ENCODE measurements at places on chromosomes 3 and 15.

DNA sequence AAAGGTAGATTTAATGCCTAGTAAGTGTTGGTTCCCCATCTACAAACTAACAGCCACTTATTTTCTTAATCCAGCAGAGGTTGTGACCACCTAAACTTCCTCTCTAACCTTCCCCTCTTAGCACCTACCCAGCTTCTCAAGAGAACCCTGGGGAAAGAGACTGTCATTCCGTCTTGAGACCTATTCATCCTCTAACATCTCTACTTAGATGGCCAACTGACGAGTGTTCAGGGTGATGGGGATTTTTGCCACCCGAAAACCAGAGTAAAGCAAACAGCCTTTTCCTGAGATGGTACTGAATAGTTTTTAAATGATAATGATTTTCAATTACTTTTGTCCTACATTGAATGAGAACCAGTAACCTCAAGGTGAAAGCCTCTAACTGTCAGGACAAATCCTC, 9.3 kb upstream of the GBE1 start:
- no peak for DNase-seq

GRCh38 chr15:60751985-60752952, 273.3 kb upstream of the ICE2 start:
- no peak for DNase-seq

DNA sequence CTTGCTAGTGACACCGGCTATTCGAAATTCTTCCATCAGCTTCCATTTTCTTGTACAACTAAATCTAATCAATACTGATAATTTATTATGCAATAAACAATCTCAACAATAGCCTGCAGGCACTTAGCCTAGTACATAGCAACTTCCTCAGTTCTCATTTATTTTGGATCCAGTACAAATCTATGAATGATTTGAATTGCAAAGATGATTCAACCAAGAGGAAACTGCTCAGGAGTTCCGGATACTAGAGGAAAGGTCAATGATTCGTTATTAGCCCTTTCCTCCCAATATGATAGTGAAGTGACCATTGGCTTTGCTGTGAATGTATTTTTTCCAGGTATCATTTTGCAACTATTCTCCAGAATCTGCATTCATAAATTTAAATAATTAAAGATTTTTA, 827.0 kb downstream of the CADM2 start:
- no peak for DNase-seq

DNA sequence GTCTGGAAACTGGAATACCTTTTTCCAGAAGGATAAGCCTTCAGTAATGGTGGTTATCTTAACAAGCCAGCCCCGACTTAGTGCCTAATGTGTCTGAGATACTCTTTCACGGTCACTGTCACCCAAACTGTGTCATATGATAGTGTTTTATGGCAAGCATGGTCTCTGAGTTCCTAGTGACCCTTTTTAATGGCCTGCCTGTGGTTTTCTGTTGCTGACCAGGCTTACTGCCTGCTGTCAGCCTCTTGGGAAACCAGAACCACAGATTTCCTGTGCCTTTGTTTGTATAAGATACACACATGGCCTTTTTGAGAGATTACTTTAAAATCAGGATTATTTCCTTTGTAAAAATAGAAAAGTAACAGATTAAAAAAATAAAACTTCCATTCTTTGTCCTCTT, 22.4 kb downstream of the HPS3 start:
- no peak for DNase-seq

GRCh38 chr3:62665627-62666437, 209.4 kb downstream of the CADPS start:
- DNase-seq: no peak

- no peak for DNase-seq
Measured at GRCh38 chr3:139339219-139339906, 4.5 kb upstream of the MRPS22 start.

DNA sequence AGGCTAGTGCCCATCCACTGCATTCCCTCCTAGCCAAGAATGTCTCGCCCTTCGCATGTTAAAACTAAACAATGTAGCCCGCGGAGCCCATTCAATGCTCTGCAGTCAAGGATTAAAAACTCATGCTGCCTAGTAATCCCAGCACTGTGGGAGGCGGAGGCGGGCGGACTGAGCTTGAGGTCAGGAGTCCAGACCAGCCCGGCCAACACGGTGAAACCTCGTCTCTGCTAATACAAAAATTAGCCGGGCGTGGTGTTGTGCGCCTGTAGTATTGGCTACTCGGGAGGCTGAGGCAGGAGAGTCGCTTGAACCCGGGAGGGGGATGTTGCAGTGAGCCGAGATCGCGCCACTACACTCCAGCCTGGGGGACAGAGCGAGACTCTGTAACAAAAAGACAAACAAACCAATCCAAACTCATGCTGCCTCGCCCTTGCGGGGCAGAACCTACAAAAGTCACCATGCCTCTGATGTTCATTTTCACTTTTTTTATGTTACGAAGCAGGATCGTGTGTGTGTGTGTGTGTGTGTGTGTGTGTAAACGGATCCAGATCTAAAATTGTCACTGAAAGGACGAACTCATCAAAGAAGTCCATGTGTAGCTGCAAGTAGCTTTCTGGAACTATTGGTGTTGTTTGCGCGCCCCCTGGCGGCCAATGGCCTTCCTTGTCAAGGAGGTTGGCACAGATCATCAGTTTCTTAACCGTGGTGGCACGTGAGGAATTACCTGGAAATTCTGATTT, 54.8 kb upstream of the SPESP1 start:
- DNase-seq: peak; percentile 90

DNA sequence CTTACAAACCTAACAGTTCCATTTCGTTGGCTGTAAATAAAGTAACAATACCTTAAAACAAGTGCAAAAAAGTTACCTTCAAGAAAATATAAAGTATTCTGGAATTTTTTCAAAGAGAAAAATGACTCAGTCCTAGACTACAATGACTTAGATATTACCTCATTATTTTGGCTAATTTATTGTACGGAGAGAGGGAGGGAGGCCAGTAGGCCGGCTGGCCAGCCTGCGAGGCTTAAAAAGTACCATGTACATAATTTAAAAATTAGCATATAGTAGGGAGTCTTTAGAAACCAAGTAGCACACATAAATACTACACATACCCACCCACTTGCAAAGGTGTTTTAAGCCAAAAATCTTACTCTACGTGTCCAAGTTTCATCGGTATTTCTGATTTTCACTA, 41.9 kb upstream of the MAP4 start:
- no peak for DNase-seq

DNA sequence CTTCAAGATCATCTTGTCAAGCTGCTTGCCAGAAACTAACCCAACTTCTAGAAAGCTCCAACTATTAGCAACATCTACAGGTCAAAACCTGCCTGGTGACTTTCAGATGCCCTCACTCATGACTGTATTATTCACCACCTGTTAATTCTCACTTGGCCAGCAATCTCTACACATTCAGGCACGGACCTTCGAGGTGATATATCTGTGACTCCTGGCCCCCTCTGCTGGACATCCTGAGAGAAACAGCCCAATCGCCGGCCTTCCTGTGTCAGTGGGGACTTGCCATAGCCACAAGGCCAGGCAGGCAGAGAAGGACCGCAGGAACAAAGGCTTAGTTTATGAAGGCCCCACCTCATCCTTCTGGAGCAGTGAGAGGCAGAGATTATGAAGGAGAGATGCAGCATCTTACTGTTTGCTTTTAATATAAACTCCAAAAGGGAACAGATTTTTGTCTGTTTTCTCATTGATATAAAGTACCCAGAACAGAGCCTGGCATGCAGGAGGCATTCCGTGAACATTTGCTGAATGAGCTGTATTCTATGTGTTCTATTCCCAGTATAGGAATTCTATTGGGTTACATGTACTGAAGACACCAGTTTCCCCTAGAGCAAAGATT, 24.4 kb upstream of the OCA2 start:
- DNase-seq: no peak

DNA sequence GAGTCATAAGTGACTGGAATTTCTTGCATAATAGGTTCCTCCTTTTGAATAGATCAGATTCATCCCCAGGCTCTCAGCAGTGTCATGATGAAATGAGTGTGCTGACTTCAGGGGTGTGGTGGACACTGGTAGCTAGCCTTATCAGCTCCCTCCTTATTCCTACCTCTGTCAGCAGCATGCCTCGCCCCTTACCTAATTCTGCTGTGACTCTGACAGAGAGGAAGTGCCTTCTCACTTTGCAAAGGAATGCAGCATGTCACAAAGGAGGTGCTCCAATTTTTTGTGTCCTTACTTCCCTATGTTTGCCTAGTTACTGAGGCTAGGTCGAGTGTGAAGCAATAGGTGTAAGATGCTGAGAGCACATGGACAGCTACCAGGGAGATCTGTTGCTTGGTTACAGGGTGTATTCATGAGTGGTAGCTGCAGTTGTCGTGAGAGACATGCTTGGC, 90.6 kb downstream of the TNFAIP8L3 start:
- DNase-seq: no peak

GRCh38 chr3:197269024-197269423, 29.4 kb downstream of the DLG1 start:
- no peak for DNase-seq
